ENCODE measurements at places on chromosomes 7 and 10.

DNA sequence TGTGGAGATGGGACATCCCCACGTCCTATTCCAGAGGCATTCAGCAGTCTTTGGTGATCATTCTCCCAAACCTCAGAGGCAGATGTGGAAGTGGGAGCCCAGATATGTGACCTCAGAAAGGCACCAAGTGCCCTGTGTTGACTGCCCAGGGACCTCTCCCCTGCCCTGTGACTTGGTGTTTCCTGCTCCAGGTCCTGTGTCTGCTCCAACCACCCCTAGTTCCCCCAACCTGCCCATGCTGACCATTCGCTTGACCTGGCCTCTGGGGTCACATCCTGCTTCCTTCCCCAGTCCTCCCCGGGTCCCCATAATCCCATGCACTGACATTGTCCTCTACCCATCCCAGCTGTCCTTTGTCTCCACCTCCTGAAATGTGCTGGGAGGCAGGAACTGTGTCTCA is 7.6 kb downstream of the CYP26A1 start:
- DNase-seq = no peak

- DNase-seq = no peak
Observed at GRCh38 chr7:31053986-31054385, 1.9 kb downstream of the ADCYAP1R1 start.

DNA sequence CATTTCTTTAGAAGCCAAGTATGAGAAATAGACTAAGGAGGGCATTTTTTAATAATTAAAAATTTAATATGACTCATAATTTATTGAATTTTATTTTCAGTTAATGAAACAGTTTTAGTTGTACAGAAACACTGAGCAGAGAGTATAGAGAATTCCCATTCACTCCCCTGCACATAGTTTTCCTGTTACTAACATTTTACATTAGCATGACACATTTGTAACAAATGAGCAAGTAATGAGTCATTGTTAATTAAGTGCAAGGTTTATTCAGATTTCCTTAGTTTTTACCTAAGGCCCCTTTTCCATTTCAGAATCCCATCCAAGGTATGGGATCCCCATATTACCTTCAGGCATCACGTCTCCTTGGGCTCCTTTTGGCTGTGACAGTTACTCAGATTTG is 271.5 kb upstream of the FZD8 start:
- no peak for DNase-seq

- DNase-seq = no peak
Observed at GRCh38 chr10:782751-783648, 93.5 kb upstream of the DIP2C start.

DNA sequence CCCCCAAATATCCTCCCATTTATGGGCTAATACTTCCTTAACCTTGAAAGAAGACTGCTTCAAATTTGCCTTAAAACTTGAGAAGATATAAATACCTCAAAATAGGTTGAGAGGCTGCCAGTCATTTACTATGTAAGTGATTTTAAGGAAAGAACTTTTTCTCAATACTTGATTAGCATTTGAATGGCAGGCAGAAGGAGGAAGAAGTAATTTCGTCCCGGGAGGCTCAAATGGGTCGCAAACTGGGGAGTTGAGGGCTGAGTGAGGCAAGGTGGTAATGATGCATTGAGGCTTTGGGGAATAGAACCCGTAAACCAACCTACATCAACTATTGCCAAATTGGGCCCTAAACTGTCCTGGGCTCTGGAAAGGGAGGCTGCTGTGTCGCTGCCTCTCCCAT is 11.1 kb downstream of the CAMK1D start:
- no peak for DNase-seq

- no peak for DNase-seq
Observed at GRCh38 chr10:110141871-110142635, 65.4 kb upstream of the MXI1 start.

GRCh38 chr7:57449904-57450303 is at the start of gene ZNF716:
Gene ZNF716, plus strand, starts transcription at chr7:57450177. Its CDS starts 112 bp downstream, at chr7:57450289.
- DNase-seq = no peak

- no peak for DNase-seq
Observed at GRCh38 chr7:108103558-108104298, 26.4 kb downstream of the LAMB4 start.

GRCh38 chr7:157873181-157873580 is 536.4 kb downstream of the DNAJB6 start:
- no peak for DNase-seq

DNA sequence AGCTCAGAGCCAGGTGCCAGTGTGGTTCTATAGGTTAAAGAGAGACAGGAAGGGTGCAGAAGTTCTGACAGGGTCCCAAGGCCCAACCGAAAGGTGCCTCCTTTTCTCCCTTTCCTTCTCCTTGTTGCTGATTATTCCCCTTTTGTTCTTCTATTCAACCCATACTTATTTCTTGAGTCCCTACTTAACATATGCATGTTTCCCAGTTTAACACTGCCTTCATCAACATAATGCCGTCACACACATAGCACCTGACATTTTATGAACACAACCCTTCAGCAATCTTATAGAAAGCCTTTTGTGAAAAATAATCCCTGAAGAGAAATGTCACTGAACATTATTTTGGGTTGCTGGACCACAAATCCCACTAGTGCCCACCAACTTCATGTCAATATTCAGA is 39.1 kb downstream of the SORBS1 start:
- DNase-seq = no peak

GRCh38 chr10:83636826-83637225 is 502.5 kb upstream of the GHITM start:
- DNase-seq = no peak

GRCh38 chr7:157542068-157543021 is 205.5 kb downstream of the DNAJB6 start:
- DNase-seq = no peak

DNA sequence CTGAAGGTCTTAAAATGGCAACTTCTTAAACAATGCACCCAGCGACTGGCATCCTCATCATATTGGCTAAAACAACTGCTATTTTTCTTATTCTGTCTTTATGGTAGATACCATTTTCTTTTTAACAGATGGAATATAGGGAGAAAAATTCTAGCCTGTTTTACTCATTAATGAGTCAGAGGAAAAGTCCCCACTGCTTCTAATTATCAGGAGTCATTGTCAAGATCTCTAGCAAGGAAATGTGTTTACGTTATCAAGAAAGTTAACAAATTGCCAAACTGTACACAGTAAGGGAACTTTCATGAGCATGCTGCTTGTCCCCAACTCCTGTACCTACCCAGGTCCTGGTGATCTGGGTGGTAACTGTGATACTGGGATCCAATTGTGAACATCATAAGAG is 117.7 kb upstream of the KIAA1217 start:
- DNase-seq = no peak

DNA sequence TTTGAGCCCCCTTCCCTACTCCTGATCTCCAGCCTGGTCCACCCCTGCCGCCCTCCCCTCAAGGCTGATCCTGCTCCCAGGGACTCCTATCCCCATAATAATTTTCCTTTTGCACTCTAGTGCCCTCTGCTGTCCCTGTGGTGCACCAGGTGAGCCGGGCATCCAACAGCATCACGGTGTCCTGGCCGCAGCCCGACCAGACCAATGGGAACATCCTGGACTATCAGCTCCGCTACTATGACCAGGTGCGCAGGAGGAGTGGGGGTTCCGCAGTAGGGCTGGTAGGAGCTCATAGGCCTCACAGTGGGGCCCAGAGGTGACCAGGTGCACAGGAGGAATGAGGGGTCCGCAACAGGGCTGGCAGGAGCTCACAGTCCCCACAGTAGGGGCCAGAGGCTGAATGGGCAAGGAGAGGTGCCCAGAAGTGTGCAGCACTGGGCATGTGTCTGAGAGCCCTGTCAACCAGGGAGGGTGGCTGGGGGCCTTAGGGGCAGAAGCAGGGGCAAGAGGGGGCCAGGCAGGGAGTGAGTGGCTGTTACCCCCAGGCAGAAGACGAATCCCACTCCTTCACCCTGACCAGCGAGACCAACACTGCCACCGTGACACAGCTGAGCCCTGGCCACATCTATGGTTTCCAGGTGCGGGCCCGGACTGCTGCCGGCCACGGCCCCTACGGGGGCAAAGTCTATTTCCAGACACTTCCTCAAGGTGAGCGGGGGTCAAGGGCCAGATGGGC is 11.7 kb downstream of the EPHB6 start:
- DNase-seq = no peak

DNA sequence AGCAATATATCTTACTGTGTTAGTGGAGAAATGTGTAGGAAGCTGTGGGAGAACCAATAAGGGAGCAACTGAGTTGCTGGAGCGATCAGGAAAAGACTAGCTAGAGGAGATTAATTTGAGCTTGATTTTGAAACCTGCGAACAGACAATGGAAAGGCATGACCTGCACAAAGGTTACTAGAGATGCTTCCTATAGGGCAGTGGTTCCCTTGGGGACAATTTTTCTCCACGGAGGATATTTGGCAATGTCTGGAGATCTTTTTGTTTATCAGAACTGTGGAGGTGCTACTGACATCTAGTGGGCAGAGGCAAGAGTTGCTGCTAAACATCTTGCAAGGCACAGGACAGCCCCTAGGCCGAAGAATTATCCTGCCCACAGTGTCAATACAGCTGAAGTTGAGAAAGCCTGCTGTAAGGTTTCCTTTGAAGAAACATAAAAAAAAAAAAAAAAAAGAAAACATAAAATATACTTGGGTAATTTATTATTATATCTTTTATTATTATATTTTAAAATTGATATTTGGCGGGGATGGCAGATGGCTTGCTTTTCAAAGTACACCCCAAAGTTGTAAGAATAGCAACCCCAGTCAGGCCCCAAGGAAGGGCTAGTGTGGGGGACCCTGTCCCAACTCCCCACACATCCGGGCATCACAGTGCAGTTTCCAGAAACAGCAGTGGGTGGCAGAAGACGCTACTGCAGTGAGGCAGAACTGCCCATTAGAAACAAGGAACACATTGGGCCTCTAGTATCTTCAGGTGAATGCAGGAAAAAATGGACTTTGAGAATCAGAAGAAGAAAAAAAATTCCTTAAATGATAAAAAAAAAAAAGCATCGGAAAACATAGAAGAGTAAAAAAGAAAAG is 481.6 kb downstream of the SH2D4B start:
- no peak for DNase-seq

DNA sequence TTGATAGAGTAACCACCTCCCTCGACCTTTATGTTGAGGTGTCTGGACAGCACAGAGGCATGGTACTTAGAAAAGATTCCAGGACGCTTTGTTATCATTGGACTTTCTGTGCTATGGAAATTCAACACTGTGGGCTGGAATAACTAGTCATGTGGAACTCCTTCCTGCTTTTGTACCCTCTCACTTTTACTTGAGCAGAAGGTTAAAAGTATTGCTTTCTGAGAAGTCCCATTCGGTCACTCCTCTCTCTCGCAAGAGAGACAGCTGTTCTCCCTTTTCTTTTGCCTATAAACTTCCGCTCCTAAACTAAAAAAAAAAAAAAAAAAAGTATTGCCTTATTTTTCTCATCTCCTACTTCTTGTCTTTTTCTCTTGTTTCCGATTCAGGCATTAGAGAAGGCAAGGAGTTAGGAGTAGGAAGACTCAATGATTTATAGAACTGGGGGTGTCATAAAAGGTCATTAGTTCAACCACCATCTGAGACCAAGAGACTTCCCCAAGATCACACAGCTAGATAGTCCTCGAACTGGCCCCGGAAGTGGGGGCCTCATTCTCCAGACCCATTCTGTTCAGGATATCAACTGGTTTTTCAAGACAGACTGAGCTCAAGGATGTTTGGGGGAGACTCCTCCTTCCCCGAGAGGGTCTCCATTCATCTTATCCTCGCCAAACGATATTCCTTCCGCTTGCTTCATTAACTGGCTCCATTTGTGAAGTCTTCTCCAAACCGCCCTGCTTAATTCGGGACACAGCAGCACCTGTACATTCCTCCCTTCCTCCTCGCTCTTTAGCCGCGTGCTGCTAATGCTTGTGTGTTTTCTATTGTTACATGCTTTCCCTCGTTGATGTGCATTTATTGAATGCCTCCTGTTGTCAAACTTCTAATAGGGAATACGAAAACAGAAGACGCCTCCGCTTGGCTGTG is 995 bp upstream of the INPP5F start:
- DNase-seq = no peak

DNA sequence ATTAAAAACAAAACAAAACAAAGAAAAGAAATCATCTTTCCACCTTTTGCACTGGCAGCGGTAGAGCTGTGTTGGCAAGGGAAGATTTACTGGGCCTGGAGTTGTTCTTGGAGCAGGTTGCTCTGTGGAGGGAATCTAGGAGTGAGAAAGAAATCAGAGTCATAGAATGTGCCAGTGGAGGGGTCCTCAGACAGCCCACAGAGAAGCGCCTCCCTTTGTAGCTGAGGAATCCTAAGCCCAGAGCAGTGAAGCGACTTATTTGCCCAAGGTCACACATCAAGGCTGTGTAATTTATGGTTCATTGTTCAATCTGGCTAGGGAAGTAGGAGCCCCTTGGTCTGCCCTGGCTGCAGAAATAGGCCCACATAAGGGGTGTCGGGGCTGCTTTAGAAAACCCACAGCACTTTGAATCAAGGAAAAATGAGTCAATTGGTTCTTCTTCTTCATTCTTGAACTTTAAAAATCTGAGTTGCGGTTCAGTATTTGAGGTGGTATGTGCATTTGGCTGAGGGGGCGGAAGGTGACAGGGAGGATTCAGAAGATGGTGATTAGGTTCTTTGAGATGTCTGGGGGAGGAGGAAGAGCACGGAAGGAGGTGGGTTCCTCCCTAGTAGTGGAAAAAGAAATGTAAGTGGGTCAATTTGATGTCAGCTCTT is 253.7 kb downstream of the PTEN start:
- DNase-seq = no peak

DNA sequence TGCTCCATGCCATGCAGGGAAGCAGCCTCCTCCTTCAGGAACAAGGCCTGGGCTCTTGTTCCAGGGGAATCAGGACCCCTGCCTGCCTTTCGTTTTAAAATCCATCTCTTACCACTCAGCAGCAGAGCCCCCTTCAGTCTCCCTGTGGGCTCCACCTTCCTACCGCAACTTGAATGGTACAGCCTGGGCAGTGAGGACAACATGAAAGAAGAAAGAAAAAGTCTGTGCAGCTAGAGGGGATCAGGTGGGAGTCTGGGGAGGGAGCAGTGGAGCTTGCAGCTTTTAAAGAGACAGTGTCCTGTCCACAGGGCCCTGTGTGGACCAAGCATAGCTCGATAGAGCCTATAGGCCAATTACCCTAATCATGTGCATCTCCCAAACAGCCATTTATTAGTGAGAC is 3.7 kb downstream of the PLXNA4 start:
- no peak for DNase-seq

DNA sequence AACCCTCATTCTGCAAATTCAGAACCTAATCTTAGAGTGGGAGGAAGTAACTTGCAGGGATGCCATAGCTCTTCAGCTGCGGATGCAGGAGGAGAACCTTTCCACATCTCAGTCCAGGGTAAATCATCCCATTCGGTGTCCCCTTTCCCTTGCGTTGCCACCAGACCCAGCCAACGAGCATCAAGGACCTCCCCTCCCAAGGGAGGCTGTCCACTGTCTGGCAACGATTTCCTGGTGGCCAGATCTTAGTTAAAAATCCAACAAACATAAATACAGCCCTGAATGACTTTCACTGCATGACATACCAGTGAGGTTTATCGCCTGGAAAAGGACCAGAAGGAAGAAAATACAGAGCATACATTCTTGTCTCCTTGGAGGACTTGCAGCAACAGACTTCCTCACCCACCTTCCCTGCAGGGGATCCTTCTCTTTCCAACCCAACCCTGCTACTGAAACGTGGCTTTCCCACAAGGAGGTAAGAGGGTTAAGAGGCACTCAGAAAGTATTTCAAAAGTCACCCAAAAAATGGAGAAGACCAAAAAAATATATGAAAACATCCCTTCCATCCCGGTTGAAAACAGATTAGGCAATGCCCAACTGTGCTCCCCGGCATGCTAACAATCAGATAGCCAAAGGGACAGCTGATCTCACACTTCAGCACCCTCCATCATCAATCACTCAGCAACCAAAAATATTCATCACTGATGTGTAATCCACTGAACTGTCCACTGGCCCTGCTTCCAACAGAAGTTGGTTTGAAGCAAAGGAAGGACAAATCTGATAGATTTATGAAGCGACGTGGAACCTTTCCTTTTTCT is 206.6 kb downstream of the TNS3 start:
- DNase-seq = no peak
